ENCODE measurements at places on chromosomes 3 and 15. TPM values are rescaled to one million over a fixed set of nuclear protein-coding genes. Genes with fewer than 3 reads are reported as not detected.

The GRAMD2A gene
- 2.3 TPM for polyA plus RNA-seq

The ADCY5 gene
- polyA plus RNA-seq: 4.0 TPM

DNA sequence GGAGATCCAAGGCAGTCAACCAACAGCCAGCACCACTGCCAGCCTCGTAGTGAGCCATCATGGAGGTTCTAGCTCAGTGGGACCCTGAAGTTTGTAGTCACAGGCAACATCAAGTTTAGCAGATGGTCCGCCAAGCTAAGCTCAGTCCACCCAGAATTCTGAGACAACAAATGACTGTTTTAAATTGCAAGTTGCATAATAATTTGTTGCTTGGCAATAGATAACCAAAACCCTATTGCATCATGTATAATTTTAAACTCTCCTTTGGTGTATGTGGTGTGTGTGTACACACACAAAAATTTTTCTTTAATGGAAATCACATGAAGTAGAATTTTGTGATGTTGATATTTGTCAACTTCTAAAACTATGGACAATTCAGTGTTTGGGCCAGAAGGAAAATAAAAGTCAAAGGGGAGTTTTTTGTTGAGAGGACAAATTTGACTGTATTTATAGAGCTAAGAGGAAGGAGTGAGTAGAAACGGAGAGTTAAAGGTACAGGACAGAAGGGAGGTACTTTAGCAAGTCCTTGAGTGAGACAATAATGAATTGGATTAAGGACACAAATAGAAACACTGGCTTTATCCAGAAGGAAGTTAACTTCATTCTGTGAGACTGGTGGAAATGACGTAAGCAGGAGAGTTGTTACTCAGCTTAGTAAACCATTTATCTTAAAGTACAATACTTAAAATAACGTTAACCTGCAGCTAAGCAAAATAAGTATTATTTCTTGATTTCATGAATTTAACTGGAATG, 83.6 kb downstream of the NCEH1 start:
- peak; percentile 30 for DNase-seq

- DNase-seq: no peak
Measured at GRCh38 chr3:187828579-187829452, 83.5 kb upstream of the BCL6 start.

GRCh38 chr15:66523926-66524325, 18.8 kb downstream of the ZWILCH start:
- no peak for DNase-seq
